ENCODE measurements at places on chromosomes 11 and 22. TPM values are rescaled to one million over a fixed set of nuclear protein-coding genes. Genes with fewer than 3 reads are reported as not detected.

- DNase-seq: no peak
Observed at GRCh38 chr22:28137036-28137435, 218.0 kb upstream of the PITPNB start.

DNA sequence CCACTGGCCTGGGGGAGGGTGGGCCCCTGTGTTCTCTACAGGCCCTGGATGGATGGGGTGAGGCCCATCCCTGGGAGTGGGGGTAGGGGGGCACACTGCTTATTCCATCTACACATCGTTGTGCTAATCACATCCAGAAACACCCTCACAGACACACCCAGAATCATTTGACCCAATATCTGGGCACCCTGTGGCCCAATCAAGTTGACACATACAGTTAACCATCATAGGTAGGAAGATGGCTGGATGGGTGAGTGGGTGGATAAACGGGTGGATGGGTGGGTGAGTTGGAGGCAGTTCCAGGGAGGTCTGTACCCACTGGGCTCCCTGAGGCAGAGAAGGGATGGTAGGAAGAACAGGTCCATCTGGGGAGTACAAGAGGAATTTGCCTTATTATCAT, 81.3 kb upstream of the LINC01488 start:
- no peak for DNase-seq

DNA sequence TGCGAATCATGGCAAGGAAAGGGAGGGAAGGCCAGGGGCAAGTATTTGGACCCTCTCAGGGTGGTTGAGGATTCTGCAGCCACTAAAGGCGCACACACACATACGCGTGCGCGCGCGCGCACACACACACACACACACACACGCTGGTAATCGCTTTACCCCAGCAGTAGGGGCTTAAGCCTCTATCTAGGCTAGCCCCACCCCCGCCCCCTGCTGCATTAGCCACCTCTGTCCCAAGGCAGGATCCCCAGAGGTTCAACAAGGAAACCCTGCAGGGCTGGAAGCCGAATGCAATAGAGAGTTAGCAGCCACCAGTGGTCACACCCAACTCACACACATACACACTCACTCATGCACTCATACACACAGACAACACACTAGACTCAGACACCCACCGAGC, 28.6 kb upstream of the ELFN2 start:
- no peak for DNase-seq

DNA sequence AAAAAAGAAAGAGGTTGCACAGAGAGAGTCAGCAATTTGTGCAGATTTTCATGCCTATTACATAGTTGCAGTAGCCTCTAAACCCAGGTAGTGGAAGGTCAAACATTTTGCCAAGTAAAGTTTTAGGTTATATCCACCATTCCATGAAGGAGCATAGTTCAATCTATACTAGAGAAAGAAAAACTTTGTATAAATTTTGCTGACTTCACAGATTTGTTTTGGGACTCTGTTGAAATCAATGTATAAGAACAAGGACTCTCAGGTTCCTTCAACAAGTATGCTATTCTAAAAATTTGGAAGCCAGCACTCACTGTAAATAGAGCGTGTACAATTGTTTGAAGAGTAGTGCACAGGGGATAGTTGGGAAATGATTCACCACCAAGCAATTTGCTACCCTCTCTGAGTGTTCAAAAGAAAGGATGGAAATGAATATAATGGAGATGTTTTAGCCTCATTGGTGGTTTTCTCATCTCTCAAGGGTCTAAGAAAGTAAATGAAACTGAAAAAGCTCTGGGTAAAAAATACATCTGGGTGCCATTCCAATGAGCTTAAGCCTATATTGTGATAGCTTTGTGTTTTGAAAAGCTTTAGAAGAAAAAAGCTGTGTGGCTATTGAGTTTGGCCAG, 508.4 kb upstream of the LUZP2 start:
- DNase-seq: no peak

GRCh38 chr11:13114566-13115379, 105.7 kb downstream of the RASSF10 start:
- DNase-seq: no peak

GRCh38 chr22:21940521-21940920, 12.1 kb downstream of the PPM1F start:
- DNase-seq: no peak

GRCh38 chr11:34086554-34087283, 18.7 kb upstream of the NAT10 start:
- DNase-seq: no peak

- no peak for DNase-seq
Observed at GRCh38 chr22:33756508-33756949, 163.7 kb downstream of the LARGE1 start.

DNA sequence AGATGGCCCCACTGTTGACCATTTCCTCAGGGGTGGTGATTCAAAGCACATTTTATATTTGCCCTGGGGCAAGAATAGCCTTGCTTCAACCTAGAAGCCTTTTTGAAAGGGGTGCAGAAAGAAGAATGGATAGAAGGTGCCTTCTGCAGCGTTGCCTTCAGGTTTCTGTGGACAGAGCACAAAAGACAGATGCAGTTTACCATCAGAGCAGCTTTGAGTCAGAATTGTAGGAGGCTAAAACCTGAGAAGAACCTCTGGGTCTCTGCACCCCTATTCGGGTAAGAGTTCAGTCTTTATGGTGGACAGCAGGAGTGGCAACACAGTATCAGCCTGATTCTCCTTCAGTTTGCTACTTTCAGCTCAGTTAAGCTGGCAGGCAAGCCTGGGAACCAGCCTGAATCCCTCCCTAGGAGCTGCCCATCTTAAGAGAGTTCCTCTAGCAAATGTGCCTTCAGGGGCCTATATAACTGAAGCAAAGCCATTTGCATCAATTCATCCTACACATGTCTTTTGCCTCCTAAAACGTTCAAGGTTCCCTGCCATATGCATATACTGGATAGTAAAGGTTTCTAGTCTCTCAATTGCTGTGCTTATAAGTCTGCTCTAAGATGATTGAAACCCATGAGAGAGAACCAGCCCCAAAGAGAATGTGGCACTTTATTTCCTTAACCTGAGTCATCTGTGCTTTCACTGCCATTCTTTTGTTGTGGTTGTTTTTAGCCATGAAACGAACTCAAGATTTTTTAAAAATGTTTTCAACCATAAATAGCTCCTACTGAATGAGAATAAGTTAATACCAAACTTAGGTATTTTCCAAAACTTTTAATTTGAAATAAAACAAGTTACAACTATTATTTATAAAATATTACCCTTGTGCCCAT, 123.0 kb downstream of the TRIM44 start:
- DNase-seq: no peak

DNA sequence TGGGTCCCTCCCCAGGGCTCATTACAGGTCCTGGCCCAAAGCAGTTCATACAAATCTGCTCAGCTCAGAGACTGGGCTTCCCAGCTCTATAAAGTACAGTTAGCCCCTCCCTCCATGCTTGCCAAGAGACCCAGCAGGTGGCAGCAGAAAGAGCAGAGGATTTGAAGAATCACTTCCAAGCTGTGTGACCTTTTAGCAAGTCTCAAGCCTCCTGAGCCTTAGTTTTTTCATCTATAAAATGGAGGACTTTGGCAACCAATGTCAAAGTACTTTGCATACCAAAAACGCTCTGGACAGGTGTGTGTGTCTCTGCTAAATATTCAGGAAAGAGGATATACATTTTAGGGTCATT, 26.6 kb downstream of the RELT start:
- no peak for DNase-seq

DNA sequence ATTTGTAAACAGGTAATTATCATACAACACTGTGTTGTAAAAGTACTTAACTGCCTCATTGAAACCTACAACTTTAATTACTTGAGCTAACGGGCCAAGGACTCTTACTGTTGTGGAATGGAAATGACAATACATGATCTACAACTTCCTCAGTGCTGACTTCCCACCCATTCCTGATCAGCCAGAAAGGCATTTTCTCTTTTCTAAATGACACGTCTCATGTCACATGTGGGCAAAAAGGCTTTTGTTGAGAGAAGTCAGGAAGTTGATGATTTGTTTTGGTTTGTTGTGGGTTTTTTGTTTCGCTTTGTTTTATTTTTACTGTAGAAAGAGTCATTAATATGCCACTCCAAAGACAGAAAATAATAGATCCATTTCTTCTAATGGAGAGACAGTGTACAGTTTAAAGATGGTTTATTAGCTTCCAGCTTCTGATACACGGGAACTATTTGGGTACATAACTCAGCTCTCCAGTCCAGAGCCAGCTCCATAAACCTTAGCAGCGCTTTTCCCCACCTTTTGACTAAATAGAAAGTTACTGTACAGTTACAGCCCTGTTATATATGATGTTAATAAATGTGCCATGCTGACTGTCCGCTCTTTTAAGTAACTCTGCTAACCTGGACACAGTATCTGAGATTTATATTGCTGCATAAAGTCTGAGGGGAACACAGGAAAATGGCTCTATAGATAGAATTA, 509.4 kb upstream of the API5 start:
- no peak for DNase-seq

DNA sequence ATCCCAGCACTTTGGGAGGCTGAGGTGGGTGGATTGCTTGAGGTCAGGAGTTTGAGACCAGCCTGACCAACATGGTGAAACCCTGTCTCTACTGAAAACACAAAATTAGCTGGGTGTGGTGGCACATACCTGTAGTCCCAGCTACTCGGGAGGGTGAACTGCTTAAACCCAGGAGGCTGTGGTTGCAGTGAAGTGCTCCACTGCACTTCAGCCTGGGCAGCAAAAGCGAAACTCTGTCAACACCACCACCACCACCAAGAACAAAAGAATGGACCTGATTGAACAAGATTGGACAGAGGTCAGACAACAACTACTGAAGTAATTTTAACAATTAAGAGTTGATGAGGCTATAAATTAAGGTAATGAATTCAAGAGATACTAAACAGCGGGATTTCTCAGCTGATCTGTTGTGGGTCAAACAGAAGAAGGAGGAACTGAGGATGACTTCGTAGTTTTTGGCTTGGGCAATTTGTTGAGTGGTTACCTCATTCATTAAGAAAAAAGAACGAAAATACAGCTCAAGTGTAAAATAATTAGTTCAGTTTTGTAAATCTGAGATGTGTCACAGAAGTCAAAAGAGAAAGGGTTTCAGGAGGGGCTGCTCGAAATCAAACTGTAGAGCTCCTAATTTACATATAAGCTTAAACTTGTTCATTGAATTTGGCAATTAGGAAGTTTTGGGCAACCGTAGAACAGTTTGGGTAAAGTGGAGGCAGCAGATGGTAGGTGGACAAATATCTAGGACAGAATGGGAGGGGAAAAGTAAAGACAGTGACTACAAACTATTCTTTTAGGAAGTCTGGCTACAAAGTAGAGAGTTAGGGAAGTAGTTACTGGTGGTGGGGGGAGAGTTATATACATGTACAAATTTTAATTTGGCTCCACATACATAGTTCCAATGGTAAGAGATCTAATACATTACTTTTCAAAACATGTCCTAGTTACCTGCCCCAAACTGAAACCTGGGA, 4.5 kb downstream of the IL18 start:
- no peak for DNase-seq

GRCh38 chr11:121042296-121042695, 18.4 kb downstream of the TBCEL start:
- DNase-seq: no peak

DNA sequence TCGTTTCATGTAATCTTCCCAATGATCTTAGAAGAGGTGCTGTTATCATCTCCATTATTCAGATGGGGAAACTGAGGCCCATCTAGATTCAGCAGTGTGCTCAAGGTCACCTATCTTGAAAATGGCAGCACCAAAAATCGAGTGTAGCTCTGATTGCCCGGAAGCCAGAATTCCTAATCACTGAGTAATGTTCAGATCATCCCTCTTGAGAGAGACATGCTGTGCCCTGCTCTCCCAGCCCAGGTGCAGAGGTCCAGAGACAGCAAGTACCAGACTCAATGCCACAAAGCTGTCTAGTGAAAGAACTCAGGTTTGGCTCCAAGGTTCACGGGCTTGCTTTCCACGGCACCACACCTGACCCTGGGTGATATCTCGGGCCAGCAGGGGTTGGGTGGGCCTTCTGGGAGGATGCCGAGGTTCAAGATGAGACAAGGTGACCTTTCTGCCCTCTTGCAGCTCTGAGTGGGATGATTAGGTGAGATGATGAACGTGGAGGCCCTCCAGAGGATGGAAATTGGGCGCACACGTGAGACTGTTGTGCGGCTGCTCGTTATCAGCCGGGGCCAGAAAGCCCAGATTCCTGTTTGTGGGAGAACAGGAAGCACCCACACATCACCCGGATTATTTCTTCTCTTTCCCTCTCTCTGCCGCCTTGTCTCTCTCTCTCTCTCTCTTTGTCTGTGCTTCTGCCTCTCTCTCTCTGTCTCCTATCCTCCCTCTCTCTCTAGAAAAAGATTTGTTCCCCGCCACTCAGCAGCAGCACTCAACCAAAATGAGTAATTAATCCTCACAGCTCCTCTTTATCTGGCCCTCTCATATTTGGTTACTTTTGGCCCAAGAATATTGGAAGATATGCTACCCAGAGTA, 19.0 kb upstream of the RASD2 start:
- no peak for DNase-seq

- no peak for DNase-seq
Observed at GRCh38 chr11:27040302-27041115, at the start of gene BBOX1. Gene BBOX1 (plus strand): TSS chr11:27040815. CDS start chr11:27055431, 14,616 bp downstream.

GRCh38 chr11:7088921-7089320, at the start of gene RBMXL2:
Gene RBMXL2 (plus strand): TSS chr11:7088998. CDS start chr11:7089121, 123 bp downstream.
- no peak for DNase-seq

DNA sequence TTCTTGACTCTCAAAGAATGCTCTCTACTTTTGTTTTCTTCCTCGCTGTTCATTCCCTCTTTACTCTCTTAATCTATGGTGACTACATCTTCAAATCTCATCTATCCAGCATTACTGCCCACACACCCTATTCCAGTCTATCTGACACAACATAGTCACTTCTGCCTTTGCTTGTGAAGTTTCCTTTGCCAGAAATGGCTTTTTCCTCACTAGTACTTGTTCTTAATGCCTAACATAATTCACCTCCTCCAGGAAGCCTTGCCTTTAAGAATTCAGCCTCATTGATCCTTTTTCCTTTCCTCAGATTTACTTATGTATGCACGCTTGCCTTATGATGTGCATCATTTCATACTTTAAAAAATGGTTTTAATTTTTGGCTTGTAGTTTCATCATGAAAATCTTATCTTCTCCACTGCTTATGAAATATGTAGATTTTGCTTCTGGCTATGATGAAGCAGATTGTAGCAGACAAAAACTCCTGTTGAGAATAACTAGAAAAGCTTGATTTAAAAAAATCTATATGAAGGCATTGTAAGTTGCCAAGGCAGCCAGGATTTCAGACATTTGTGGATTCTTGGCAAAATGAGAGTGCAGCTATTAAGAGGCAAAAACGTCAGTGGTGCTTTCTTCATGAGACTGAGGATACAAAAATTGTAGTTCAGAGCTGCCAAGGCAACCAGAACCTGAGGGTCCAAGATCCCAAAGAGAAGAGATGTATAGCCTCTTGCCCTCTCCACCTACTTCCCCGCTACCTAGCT, 31.8 kb downstream of the RNF169 start:
- no peak for DNase-seq

GRCh38 chr22:20479612-20480196, 15.9 kb downstream of the KLHL22 start:
- DNase-seq: no peak

- DNase-seq: no peak
Observed at GRCh38 chr11:36409152-36409816, 100.8 kb downstream of the TRAF6 start.

GRCh38 chr22:20567371-20567847, 60.0 kb downstream of the MED15 start:
- no peak for DNase-seq

The HNRNPUL2 gene
- total RNA-seq: 17.7 TPM

The OR10A2 gene
- not detected for total RNA-seq

The RAB38 gene
- 1.3 TPM for total RNA-seq

The SCUBE1 gene
- 0.14 TPM for total RNA-seq

The TRIM29 gene
- 7.6 TPM for total RNA-seq

The LRP5 gene
- total RNA-seq: 27.7 TPM

The MB gene
- total RNA-seq: not detected

The APOL5 gene
- not detected for total RNA-seq

The HDHD5 gene
- total RNA-seq: 30.7 TPM

The DTX4 gene
- 9.6 TPM for total RNA-seq

The XKR3 gene
- not detected for total RNA-seq

The ACR gene
- 0.35 TPM for total RNA-seq
